ENCODE measurements at places on chromosomes 7 and 10.

DNA sequence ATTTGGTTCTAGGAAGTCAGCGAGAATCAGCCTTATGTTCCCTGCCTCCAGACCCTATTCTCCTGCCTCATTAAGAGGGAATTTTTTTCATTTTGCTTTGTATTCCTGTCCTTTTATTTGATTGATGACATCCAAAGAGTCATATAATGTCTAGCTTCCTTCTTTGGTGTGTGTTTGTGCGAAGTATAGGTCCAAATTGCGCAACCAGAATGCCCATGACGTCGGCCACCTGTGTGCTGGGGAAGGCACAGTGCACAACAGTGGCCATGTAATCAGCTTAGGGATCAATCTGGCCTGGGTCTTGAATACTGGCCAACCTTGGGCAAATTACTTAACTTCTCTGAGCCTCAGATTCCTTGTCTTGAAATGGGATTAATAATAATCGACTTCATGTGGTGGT, 206.2 kb downstream of the VTI1A start:
- no peak for DNase-seq

GRCh38 chr7:16357921-16358320, 63.4 kb downstream of the CRPPA start:
- peak; percentile 50 for DNase-seq

DNA sequence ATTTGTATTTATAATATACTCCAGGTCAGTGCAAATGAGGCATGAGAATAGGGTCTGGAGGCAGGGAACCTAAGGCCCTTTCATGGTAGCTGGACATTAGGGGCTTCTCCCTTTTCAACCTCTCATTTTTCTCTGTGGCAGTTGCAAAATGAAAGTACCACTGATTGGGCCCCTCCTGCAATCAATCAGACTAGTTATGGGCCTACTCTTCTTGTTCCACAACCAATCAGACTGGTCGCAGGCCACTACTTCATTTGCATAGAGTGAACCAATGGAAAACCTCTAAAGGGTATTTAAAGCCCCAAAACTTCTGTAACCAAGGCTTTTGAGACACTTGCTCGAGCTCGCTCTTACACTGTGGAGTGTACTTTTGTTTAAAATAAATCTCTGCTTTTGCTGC, 10.0 kb upstream of the PRPS1L1 start:
- peak; percentile 37 for DNase-seq

DNA sequence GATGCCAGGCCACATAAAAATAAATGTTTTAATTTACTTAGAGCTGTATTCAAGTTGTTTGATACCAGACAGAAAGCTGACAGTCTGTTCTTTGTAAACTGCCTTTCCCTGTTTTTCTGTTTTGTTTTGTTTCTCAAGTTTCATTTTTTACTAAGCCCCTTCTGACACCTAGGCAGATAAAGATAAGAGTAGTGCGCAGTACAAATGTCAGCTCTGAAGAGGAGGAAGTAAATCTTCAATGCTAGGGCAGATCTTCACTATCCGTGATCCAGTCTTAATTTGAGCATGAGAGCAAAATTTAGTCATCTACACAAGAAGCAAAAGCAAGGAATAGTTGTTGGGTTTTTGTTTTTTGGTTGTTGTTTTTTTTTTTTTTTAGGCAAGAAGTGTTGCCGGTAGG, 27.3 kb downstream of the MTURN start:
- DNase-seq: no peak

- DNase-seq: peak; percentile 56
These were observed 66.3 kb upstream of the KLF6 start for GRCh38 chr10:3850999-3851937.

GRCh38 chr7:41118486-41118885, 584.4 kb downstream of the INHBA start:
- DNase-seq: no peak

DNA sequence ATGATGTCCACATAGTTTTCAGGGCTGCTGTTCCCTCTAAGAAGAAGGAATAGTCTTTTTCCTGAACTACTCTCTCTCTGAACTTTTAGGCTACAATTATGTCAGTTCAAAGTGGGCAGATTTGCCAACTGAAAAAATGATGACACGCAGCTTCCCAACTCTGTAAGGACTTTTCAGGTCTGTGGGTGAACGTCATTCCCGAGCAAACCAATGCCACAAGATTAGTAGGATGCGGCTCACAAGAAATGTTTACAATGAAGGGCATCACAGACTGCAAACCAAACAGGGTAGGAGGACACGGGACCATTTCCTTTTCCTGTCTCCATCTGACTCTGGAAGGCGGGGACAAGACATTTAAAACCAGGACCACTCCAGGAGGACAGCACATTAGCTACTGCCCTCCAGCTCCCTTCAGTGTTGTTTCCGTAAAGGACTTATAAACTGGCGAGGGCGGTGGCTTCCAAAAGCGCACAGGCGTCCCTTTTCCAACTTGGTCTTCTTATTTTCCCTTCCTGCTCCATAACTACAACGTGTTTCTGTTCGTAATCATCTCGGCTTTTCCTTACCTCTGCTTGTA, 539 bp upstream of the MKLN1 start:
- DNase-seq: peak; percentile 80

GRCh38 chr7:116395141-116395791, 104.3 kb upstream of the CAV2 start:
- DNase-seq: peak; percentile 85

- DNase-seq: peak; percentile 63
These were observed 7.5 kb upstream of the EBF3 start for GRCh38 chr10:129971381-129972144.

- peak; percentile 41 for DNase-seq
These were observed at the start of gene ELAPOR2 for GRCh38 chr7:87059525-87060287. ELAPOR2 (minus strand) TSS chr7:87059654; CDS start chr7:87059513, 141 bp downstream.

DNA sequence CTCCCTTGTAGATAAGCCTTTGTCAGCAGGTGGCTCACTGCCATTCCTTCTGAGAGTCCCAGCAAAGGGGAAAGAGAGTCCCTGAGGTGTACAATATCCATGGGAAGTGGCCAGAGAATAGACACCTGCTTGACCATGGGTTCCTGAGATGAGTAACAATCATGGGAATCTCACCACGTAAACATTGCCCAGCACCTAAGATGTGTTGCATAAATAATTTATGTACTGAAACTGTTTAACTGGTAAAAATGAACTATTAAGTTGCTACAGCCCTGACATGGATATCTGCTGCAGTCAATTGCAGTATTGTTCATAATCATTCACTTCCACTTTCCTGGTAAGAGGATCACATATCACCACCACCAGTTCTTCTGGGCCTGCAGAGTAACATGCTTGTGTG, 123.8 kb upstream of the INHBA start:
- no peak for DNase-seq

- DNase-seq: no peak
These were observed 168.9 kb upstream of the TMEM72 start for GRCh38 chr10:44742248-44742647.

- DNase-seq: no peak
These were observed 16.5 kb downstream of the AFAP1L2 start for GRCh38 chr10:114387784-114388183.

- DNase-seq: no peak
These were observed 69.3 kb downstream of the LRRC4 start for GRCh38 chr7:127961786-127962453.

- DNase-seq: no peak
These were observed 48.5 kb downstream of the PDIA4 start for GRCh38 chr7:148979827-148980226.

- peak; percentile 4 for DNase-seq
These were observed 14.0 kb downstream of the C10orf88 start for GRCh38 chr10:122939856-122940543.

- DNase-seq: no peak
These were observed 13.6 kb upstream of the SOSTDC1 start for GRCh38 chr7:16479161-16479560.
